RWPE2 (cell line): ENCODE measurements at places on chromosomes 3 and 15.

GRCh38 chr15:97319291-97319690 lies 641.2 kb upstream of the ARRDC4 start:
- DNase-seq, result no peak

GRCh38 chr3:128397484-128397883 lies 69.2 kb downstream of the DNAJB8 start:
- no peak for DNase-seq

DNA sequence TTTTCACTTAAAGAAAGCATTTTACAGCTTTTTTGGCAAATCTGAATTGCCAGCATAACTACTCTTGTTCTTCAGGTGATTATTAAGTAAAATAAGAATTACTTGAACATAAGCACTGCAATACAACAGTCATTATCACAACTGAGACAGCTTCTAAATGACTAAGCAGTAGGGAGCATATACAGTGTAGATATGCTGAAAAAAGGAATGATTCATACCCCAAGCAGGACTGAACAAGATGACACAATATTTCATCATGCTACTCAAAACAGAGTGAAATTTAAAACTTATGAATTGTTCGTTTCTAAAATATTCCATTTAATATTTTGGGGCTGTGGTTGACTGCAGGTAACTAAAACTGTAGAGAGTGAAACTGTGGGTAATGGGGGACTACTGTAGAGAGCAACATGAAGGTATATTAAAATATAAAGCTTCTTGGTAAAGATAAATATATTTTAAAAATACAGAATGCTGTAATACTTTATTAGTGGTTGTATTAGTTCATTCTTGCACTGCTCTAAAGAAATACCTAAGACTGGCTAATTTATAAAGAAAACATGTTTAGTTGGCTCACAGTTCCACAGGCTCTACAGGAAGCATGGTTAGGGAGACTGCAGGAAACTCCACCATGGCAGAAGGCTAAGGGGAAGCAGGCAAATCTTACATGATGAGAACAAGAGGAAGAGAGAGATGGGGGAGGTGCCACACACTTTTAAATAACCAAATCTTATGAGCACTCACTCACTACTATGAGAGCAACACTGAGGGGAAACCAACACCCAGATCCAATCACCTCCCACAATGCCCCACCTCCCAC lies 84.8 kb downstream of the DCLK3 start:
- no peak for DNase-seq

GRCh38 chr3:39286771-39287170 lies 6.9 kb upstream of the CX3CR1 start:
- DNase-seq, result no peak

- no peak for DNase-seq
Observed at GRCh38 chr15:85337425-85338074, 42.9 kb upstream of the AKAP13 start.

- no peak for DNase-seq
Observed at GRCh38 chr3:174035328-174035886, 637.9 kb downstream of the NLGN1 start.
